Stimulated activated CD4-positive, alpha-beta T cell treated with anti-CD3 and anti-CD28 coated beads, Interleukin-4, amount 100 ng/mL, for 48 hours (primary cell): ENCODE measurements at places on chromosomes 12 and 14.

- DNase-seq = no peak
Observed at GRCh38 chr14:99718031-99718810, 34.1 kb downstream of the CYP46A1 start.

DNA sequence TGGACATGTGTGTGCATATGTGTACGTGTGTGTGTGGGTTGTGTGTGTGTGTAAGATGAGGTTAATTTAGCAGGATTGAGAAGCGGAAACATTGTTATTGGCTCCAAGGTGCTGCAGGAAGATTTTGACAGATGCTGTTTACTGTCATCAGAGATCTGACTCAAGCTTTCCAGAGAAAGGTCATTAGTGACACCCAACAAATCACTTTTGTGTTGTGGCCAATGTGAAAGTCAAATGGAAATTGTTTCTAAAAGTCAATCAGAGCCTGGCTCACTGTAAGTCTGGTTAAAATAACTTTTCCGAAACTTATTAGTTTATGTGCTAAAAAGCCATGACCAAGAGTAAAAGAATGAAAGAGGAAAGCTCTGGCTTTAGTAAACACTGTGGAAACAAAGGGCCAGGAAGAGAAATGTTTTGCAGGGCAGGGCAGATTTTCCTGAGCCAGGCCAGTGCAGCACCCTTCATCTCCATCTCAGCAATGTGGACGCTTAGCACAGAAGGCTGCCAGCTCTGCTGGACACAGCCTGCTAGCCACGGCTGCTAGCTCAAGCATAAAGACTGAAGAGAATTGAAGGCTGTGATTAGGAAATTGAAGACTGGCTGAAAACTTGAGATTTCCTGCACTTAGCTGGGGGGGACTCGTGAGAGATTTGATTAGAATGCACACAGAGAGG lies 235.8 kb downstream of the NEDD1 start:
- DNase-seq = no peak

GRCh38 chr14:44966601-44967336 lies 4.8 kb downstream of the TOGARAM1 start:
- DNase-seq = no peak

GRCh38 chr12:25151476-25151875 lies 43.5 kb downstream of the DNAI7 start:
- DNase-seq = no peak

- no peak for DNase-seq
Observed at GRCh38 chr12:42204819-42205218, 33.2 kb downstream of the YAF2 start.

- no peak for DNase-seq
Observed at GRCh38 chr12:41940571-41940970, 204.1 kb downstream of the GXYLT1 start.

- DNase-seq = no peak
Observed at GRCh38 chr14:92917041-92917940, 5.7 kb upstream of the CHGA start.

GRCh38 chr12:113136128-113136989 lies 798 bp upstream of the RASAL1 start:
- peak; percentile 68 for DNase-seq

DNA sequence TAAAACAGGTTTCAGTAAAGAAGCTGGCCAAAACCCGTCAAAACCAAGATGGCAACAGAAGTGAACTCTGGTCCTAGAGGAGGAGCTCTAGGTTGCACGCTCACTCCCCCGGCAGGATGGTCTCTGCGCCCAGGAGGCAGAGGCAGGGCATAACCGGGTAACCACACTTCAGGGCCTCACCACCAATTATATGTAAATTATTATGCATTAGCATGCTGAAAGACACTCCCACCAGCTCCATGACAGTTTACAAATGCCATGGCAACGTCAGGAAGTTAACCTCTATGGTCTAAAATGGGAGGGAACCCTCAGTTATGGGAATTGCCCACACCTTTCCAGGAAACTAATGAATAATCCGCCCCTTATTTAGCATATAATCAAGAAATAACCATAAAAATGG lies 20.1 kb upstream of the SLC6A12 start:
- no peak for DNase-seq

DNA sequence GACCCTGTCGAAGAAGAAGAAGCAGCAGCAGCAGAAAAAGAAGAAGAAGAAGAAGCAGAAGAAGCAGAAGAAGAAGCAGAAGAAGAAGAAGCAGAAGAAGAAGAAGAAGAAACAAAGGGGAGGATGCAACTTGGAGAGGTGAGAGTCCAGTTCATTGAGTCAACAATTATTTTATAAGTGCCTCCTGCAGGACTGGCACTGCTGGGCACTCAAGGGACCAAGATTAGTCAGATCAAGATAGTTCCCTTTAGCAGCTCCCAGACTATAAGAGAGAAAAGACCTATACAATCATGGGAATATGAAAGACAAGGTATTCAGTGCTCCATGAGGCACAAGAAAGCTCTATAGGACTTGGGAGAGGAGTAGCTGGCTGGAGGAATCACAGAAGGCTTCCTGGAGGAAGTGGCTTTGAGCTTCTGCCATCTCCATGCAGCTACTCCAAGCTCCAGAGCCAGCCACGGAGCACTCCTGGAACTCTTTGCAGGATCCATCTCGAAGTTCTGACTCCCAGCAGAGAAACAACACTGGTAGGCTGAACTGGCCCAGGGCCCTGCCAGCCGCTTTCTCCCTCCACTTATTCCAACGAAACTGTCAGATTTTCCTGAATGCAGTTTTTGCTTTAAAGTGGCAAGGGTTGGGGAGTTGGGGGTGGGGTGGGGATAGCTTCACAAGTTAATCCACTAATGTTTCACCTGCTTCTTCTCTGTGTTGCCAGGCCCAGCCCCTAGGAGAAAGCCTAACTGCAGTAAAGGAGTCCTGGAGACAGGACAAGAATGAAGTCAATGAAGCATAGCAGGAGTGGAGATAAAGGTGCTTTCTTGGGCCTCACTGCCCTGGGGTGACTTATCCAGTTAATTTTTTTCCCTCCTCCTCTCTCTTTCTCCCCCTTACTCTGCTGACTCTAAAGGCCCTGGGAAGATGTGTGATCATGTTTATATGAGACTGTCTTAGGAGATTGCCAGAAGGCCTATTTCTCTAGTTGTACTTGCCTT lies 140.1 kb upstream of the PARP11 start:
- no peak for DNase-seq

GRCh38 chr12:52691076-52691840 lies 11.1 kb upstream of the KRT1 start:
- DNase-seq = peak; percentile 40

GRCh38 chr12:116603546-116604177 lies 44.5 kb downstream of the MAP1LC3B2 start:
- DNase-seq = no peak

DNA sequence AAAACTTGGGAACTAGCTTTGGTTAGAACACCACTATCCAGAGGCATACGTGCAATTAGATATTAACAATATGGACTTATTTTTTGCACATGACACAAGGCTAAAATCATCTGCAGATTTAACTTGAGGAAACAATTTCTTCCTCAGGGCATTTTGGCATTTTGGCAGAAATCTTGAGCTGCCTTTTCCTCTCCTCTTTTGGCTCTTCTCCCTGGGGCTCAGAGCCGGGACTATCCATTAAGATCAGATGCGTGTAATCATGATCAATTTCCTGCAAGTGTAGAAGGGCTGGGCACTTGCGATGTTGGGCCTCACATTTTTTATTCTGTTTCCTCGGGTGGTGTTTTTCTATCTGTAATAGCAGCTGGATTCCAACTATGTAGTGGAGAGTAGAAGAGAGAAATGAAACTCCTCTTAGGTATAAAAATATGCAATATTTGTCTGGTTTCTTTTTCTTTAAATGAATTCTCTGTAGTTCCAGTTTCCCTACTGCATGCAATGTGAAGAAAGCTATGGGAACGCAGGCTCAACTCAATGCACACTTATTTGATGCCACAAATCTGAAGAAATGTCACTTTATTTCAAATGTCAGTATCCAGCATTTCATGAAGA lies 1010.8 kb downstream of the FLRT2 start:
- no peak for DNase-seq

- DNase-seq = peak; percentile 71
Observed at GRCh38 chr12:120356567-120357030, 12.4 kb downstream of the MSI1 start.

DNA sequence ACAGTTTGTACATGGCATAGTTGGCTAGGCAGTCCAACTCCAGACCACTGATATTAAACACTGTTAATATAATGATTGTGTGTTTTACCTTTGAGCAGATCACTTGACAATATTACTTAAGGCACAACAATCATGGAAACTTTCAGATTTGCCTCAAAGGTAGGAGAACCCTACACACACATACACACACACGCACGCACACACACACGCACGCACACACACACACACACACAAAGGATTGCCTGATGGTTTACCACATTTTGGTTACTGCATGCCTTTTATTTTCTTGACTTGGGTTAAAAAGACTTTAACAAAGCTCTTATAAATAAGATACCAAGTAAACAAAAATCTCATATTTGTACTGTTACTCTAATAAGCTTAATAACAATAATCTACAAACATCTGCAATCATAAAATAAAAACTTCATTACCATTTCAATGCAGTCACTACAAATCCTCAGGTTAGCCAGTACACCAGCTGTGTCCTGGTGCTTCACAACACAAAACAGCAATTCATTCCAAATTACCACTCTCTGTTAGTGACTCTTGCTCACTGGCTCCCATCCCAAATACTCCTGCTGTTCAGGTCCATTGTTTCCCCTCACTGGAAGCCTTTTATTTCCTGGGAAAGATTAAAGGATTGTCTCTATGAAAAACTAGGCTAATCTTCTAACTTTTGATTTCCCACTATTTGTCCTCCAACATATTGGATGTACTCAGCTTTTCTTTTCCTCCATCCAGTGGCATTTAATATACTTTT lies 175.2 kb upstream of the ATP2B1 start:
- no peak for DNase-seq

GRCh38 chr14:98548071-98548686 lies 723.8 kb downstream of the BCL11B start:
- DNase-seq = peak; percentile 16
